Activated CD4-positive, alpha-beta memory T cell treated with anti-CD3 and anti-CD28 coated beads for 36 hours (primary cell): ENCODE measurements at places on chromosomes 5 and 9. TPM values are rescaled to one million over a fixed set of nuclear protein-coding genes. Genes with fewer than 3 reads are reported as not detected.

- H3K36me3 ChIP-seq, result no peaks in the 10 kb centered on the region
- no peak for DNase-seq
- no peak overlapping the region for H3K27ac ChIP-seq
- no peak overlapping the region for H3K4me3 ChIP-seq
- peaks cover 11% of the 10 kb centered on the region for H3K4me1 ChIP-seq
Measured at GRCh38 chr9:109317311-109317978, 3.4 kb downstream of the EPB41L4B start.

- H3K4me3 ChIP-seq, result no peak overlapping the region
- H3K36me3 ChIP-seq, result no peaks in the 10 kb centered on the region
- H3K27ac ChIP-seq, result no peak overlapping the region
- H3K27me3 ChIP-seq, result peaks cover 24% of the 10 kb centered on the region
Measured at GRCh38 chr9:16726718-16727451, 143.6 kb downstream of the BNC2 start.

The ZNF474 gene
- not detected for total RNA-seq

GRCh38 chr5:106171708-106172107 is 1499.0 kb downstream of the EFNA5 start:
- no peaks in the 10 kb centered on the region for H3K4me1 ChIP-seq
- no peaks in the 10 kb centered on the region for H3K27me3 ChIP-seq
- no peak overlapping the region for H3K4me3 ChIP-seq
- H3K27ac ChIP-seq, result no peak overlapping the region

DNA sequence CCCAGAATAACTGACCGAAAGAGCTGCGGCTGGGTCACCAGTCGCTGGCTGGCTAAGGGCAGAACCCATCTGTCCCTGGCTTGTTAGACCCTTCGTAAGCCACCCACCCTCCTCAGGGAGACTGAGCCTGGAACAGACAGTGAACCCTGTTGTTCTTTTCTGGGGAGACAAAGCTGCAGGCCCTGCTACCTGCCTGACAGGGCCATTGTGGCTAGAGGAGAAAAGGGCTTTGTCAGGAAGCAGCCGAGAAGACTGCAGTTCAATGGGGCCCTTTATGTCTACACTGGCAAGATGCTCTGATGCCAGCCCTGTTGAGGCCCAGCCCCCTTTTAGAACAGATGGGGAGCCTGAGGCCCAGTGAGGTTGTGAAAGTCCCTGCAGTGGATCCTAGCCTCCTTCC is 3.7 kb upstream of the NIPAL4 start:
- peaks cover 8% of the 10 kb centered on the region for H3K4me1 ChIP-seq
- H3K27ac ChIP-seq, result no peak overlapping the region
- H3K4me3 ChIP-seq, result no peak overlapping the region
- DNase-seq, result no peak
- peaks cover 11% of the 10 kb centered on the region for H3K27me3 ChIP-seq

- H3K27me3 ChIP-seq, result no peaks in the 10 kb centered on the region
- no peak overlapping the region for H3K4me3 ChIP-seq
- peaks cover 39% of the 10 kb centered on the region for H3K4me1 ChIP-seq
- H3K27ac ChIP-seq, result peak overlapping the region; percentile 74
Measured at GRCh38 chr5:146751781-146752401, 126.7 kb downstream of the PPP2R2B start.

GRCh38 chr5:168302785-168303184 is 11.3 kb downstream of the WWC1 start:
- no peak overlapping the region for H3K4me3 ChIP-seq
- H3K36me3 ChIP-seq, result no peaks in the 10 kb centered on the region

GRCh38 chr9:103872811-103873210 is 221.3 kb upstream of the SMC2 start:
- no peaks in the 10 kb centered on the region for H3K4me1 ChIP-seq
- no peak for DNase-seq
- H3K27ac ChIP-seq, result no peak overlapping the region
- no peaks in the 10 kb centered on the region for H3K27me3 ChIP-seq
- H3K4me3 ChIP-seq, result no peak overlapping the region

- no peaks in the 10 kb centered on the region for H3K4me1 ChIP-seq
- no peaks in the 10 kb centered on the region for H3K27me3 ChIP-seq
- H3K27ac ChIP-seq, result no peak overlapping the region
- H3K36me3 ChIP-seq, result no peaks in the 10 kb centered on the region
Measured at GRCh38 chr9:16257604-16258003, 612.9 kb downstream of the BNC2 start.

GRCh38 chr9:27019589-27019988 is 14.1 kb upstream of the LRRC19 start:
- no peak for DNase-seq
- no peak overlapping the region for H3K4me3 ChIP-seq
- H3K27ac ChIP-seq, result no peak overlapping the region
- peaks cover 34% of the 10 kb centered on the region for H3K36me3 ChIP-seq

DNA sequence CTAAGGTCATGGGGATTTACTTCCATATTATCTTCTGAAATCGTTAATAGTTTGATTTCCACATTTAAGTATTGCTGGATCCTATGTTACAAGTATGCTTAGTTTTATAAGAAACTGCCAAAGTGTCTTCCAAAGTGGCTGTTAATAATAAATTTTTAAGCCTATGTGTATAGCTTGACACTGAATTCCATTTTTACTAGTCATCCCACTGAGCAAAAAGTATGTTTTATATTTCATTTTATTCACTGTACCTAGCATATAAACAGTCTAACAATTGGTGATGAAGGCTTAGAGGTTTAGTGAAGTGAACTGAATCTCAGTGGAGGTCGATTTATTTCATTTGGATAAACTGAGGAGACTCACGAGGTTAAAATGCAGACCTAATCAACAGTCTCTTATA is 174.6 kb downstream of the ADAMTS6 start:
- H3K4me1 ChIP-seq, result no peaks in the 10 kb centered on the region
- no peaks in the 10 kb centered on the region for H3K36me3 ChIP-seq
- no peak overlapping the region for H3K27ac ChIP-seq
- DNase-seq, result no peak
- H3K27me3 ChIP-seq, result no peaks in the 10 kb centered on the region
- no peak overlapping the region for H3K4me3 ChIP-seq
